ENCODE measurements at places on chromosomes 3 and 15. TPM values are rescaled to one million over a fixed set of nuclear protein-coding genes. Genes with fewer than 3 reads are reported as not detected.

Gene SHC4
- polyA plus RNA-seq: 0.06 TPM

DNA sequence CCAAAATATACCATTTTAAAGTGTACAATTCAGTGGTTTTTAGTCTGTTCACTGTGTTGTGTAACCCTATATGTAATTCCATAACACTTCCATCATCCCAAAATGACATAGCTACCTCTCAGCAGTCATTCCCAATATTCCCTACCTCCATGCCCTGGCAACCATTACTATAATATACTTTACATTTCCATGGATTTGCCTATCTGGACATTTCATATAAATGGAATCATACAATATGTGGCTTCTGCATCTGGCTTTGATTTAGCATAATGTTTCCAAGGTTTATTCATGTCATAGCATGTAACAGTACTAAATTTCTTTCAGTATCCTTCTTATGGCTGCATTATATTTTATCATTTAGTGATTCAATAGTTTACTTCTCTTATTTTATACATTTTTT is 25.3 kb downstream of the FAM98B start:
- DNase-seq: no peak

- DNase-seq: no peak
These were observed 9.6 kb upstream of the TIPARP start for GRCh38 chr3:156664831-156665178.

Gene FAM107A
- polyA plus RNA-seq: not detected

DNA sequence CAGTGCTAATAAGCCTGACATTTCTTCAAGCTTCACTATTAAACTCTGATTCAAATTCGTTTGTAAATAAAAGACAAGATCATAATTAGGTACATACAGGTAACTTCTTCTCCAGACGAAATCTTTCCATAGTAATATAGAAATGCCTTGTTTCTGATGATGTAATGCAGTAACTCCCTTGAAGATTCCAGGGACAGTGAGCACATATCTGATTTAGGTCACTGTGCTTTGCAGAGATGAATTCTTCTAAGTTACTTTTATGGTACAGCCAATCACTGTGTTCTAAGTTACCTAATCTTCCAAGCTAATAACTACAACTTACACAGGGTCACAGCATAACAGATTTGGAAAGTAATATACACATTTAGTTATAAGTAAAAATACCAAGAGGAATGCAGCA is 27.6 kb downstream of the SLC4A7 start:
- no peak for DNase-seq

Gene GTF2A2
- 486 TPM for polyA plus RNA-seq

DNA sequence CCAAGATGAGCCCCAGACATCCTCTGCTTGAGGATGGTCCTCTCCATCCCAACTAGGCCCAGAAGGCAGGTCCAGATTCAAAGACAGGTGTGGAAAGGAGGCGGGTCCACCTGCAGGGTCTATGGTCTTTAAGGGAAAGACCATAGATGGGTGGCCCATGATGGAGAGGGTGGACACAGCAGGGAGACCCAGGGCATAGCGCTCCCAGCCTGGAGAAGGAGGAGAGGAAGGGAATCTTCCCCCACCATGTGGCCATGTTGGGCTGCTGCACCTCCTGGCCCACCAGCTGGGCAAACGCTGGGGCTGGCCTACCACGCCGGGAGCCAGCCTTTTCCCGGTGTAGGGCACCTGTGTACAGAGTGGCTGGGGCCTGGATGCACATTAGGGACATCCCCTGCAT is 265.2 kb upstream of the TLE3 start:
- no peak for DNase-seq

Gene SEMA3G
- polyA plus RNA-seq: not detected

DNA sequence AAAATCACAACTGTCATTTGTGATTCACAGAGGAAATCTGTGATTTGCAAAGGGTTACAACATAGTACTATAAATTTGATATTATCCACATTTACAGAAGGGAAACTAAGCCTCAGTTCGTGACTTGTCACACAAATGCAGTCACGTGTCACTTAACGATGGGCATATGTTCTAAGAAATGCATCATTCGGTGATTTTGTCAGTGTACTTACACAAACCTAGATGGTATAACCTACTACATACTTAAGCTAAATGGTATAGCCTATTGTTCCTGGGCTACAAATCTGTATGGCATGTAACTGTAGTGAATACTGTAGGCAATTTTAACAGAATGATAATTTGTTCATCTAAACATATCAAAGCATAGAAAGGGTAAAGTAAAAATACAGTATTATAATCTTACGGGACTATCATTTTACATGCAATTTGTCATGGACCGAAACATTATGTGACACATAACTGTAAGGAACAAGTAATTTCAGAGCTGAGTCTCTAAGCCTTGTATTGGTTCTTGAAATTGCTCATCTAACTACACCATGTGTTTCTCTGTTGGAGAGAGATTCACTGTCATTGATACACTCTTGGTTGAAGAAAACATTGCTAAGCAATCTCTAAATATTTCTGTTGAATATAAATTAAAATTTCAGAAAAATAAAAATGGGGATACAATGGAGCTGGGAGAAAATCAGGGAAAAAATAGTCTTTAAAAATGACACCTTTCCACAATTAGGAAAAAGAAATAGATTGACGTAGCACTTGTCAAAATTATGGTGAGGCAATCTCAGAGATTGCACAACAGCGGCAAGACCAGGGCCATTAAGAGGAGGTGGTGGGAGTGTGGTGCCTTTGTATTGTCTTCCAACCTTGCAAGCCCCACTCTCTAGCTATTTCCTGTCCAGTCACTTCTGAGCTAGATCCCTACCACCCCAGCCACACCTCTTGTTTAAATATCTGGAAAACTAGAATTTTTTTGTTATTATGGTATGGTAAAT is 645.8 kb upstream of the TBL1XR1 start:
- no peak for DNase-seq

DNA sequence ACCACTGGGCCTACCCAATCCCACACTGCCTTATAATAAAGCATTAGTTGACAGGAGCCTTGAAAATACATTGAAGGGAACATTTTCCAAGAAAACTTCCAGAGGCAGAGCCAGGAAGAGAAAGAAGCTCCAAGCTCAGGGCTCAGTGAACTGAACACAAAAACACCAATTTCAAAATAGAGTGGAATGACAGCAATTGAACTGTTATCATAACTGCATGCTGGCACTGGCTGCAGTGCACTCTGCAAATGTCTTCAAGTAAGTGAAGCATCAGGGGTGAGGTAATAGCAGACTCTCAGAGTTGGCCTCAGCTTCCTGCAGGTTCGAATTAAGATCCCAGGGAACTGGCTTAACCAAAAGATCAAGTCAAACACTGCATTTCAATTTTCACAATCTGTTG is 388.0 kb upstream of the WNT5A start:
- no peak for DNase-seq

- peak; percentile 31 for DNase-seq
These were observed 50.0 kb upstream of the CDIN1 start for GRCh38 chr15:36529296-36530011.

All from GM12878 (cell line).